T1000 (cell line): ENCODE measurements at places on chromosomes 16 and 17.
A peak's percentile ranks its signal among the peaks of the same experiment; 100 is the strongest.

- peak; percentile 18 for DNase-seq
Observed at GRCh38 chr17:74864866-74865395, 5.2 kb upstream of the GRIN2C start.

- DNase-seq, result no peak
Observed at GRCh38 chr17:13067629-13068303, 49.9 kb upstream of the ELAC2 start.

DNA sequence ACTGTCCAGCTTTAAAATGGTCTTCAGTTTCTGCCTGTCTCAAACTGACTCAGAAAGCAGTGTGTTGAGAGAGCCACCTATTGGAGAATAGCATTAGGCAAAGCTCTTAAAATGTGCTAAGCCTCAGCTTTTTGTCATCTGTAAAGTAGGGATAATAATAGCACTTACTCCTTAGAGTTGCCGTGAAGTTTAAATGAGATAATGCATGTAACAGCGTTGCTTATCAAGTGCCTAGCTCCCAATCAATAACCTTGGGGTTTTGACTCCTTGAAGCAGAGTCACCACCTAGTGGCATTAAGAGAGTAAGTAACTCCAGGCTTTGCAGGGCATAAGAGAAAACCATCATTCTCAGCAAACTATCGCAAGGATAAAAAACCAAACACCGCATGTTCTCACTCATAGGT is 163.3 kb downstream of the HS3ST2 start:
- DNase-seq, result no peak

DNA sequence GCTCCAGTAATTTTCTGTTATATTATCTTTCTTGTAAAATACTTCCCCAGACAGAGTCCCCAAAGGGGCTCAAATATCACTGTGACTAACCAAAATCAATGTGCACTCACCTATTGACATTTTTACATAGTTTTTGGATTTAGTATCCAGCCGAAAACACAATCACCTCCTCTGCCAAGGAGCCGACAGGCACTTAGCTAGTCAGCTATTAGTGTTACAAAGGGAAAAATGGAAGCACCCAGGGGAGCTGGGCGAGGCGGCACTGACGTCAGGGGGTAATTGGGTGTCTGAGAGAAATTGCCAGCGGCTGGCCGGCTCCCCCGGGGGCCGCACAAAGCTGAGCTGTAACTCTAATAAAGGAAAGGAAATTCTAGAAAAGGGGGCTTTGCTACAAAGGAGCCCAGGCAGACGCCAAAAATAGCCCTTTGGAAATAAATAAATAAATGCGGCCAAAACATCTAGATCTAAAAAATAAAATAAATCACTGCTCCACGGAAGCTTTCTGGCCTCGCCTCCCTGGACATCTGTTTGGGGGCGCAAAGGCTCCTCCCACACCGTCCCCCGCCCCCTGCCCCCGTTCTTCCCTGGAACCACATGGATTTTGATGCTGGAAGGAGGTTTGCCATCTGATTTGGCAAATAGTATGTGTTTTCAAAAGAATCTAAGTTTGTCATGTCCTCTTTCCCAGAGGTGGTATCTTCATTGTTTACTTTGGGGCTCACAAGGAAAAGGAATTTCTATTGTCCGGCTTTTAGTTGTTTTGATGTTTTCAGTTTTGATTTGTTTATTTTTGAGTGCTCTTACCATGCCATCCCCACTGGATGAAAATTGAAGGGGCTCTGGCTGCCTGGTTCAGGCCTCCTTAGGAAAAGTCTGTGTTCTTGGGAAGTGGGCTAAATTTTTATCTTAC is 156.7 kb downstream of the ZNF423 start:
- no peak for DNase-seq

- DNase-seq, result peak; percentile 89
Observed at GRCh38 chr17:47323382-47324223, at the start of gene EFCAB13. TSS of gene EFCAB13 (plus strand) at chr17:47323955. CDS start at chr17:47328354, 4,399 bp downstream.

DNA sequence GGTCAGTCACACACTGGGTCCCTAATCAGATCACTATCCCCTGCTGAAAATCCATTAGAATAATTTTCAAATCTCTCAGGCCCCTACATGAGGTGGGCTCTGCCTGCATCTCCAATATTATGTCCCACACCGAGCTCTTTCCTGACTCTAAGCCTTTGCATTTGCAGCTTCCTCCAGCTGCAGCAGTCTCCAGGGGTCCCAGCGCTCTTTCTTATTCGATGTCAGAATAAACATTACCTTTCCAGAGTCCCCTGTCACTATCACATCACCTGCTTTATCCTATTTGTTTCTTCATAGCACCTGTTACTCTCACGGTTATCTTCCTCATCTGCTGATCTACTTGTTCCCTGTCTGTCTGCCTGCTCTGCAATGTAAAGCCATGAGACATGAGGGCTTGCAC is 57.3 kb upstream of the MON1B start:
- no peak for DNase-seq

GRCh38 chr17:66716236-66717026 is 118.5 kb upstream of the CACNG5 start:
- no peak for DNase-seq

GRCh38 chr17:2435862-2436261 is 35.0 kb upstream of the MNT start:
- no peak for DNase-seq

- DNase-seq, result no peak
Observed at GRCh38 chr17:74945543-74945942, 9.8 kb downstream of the OTOP3 start.

DNA sequence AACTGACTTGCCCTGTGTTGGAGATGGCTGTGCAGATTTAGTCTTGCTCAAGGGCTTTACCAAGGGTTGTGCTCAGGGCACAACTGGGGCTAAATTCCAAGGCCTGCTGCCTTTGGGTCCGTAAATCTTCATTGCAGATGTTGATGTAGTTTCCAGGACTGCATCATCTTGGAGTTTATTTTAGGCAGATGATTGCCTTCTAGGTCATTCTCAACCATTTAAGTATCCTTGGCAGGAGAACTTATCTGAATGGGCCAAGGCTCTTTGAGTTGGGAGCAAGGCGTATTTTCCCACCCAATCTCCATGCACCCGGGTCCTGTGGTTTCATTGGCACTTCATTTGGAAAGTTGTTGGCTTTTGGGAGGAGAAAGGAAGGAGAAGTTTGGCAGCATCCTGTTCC is 200.3 kb downstream of the MSI2 start:
- no peak for DNase-seq

- no peak for DNase-seq
Observed at GRCh38 chr16:10812312-10813098, 6.1 kb downstream of the TVP23A start.

DNA sequence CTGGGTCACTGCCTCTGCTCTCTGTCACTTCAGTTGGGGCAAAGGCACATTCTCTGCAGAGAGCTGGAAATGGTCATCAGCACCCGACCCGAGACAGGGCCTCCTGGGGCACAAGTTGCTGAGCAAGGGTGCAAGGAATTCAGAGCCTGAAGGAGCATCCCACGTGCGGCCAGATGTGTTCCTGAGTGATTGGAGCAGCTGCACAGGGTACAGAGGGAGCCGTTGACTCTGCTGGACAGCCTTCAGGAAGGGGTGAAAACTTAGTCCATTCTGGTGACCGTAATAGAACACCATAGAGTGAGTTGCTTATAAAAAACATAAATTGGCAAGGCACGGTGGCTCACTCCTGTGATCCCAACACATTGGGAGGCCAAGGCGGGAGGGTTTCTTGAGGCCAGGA is 106.8 kb downstream of the CCDC182 start:
- no peak for DNase-seq

DNA sequence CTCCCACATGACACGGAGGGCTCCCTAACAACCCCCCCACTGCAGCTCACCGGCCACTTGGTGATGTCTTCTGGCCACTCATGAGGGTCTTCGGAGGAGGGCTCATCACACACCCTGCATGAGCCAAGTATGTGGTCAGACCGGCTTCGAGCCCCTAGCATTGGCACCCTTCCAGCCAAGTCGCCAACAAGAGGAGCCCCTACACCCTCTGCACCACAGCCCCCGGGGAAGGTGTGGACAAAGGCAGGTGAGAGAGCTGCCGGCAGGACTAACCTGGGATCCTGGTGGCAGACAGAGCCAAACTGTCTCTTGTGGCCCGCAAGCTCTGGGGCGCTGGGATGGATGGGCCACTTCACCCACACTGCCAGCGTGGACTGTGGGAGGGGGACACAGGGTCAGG is 6.5 kb downstream of the SNRNP25 start:
- no peak for DNase-seq

GRCh38 chr17:63702721-63703015 is 2.7 kb upstream of the LIMD2 start:
- DNase-seq, result no peak

GRCh38 chr17:73667181-73667959 is 23.1 kb upstream of the SDK2 start:
- no peak for DNase-seq

- DNase-seq, result no peak
Observed at GRCh38 chr17:35245196-35245486, 2.3 kb downstream of the SLFN5 start.
